Activated CD8-positive, alpha-beta memory T cell treated with anti-CD3 and anti-CD28 coated beads for 1 hour (primary cell): ENCODE measurements at places on chromosomes 4 and X.

DNA sequence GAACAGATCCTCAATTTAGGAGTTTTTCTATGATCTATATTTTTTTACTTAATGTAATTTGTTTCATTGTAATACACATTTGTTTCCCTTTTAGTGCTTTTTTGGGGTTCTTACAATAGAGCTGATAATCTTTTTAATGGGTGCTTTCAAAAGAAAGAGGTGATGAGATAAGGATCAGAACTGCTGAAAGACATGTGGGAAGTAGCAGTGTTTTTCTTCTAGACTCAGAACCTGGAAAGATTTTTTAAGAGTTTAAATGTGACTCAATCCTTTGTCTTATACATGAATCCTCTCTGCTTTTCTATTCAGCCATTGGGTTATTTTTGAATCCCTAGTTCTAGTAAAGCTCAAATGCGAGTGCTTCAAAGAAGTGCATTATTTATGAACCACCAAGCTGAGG lies 25.6 kb downstream of the UCHL1 start:
- no peak for DNase-seq

- no peak for DNase-seq
These were observed 2126.4 kb upstream of the TENM3 start for GRCh38 chr4:180116840-180117239.

DNA sequence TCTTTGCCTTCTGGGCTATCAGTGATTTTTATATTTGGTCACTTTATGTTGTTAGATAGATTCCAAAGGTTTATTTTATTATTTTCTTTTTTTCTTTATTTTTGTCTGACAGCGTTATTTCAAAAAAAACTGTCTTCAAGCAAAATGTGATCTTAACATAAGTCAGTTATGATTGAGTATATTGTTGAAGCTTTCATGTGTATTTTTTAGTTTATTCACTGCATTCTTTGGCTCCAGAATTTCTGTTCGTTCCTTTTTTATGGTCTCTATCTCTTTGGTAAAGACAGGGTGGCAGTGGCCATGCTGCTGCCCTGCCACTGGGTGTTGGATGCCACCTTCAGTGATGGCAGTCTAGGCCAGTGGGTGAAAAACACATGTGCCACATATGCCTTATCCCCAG lies at the start of gene MAGEC3:
Gene MAGEC3, plus strand, starts transcription at position 301 of the 400 bp plus-strand sequence. Its CDS starts 0 bp downstream, at position 301.
- DNase-seq, result no peak

DNA sequence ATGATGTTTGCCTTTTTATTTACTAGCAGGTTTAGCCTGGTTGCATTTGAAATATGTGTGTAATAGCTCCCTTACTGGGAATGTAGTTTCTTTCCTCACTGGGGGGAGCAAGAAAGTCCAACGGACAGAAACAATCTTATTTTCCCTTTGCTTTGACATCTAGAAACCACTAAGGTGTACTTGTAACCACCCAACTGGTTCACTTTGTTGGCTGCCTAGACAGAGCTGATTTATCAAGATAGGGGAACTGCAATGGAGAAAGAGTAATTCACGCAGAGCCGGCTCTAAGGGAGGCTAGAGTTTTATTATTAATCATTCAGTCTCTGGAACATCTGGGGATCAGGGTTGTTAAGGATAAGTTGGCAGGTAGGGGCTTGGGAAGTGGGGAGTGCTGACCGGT lies 30.3 kb downstream of the XG start:
- DNase-seq, result no peak

- DNase-seq, result no peak
These were observed 188.4 kb downstream of the SLC7A11 start for GRCh38 chr4:138053641-138054301.

GRCh38 chr4:113294908-113295307 lies 245.5 kb downstream of the ANK2 start:
- no peak for DNase-seq

GRCh38 chrX:101368800-101369199 lies 17.2 kb downstream of the BTK start:
- no peak for DNase-seq

- no peak for DNase-seq
These were observed 1122.9 kb upstream of the PCDH10 start for GRCh38 chr4:132026166-132026565.

GRCh38 chr4:81913427-81913879 lies 441.7 kb upstream of the RASGEF1B start:
- DNase-seq, result peak; percentile 8

DNA sequence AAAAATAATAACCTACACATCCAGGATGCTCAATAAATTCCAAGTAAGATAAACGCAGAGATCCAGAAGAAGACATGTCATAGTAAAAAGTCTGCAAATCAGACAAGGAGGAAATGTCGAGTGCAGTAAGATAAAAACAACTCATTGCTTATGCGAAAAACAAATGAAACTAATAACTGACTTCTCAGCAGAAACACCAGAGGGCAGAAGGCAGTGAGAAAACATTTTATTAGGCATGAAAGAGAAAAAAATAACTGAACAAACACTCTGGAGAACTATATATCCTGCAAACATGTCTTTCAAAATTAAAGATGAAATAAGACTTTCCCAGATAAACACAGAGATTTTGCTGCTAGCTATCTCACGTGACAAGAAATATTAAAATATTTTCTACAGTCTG lies 201.3 kb upstream of the CTSO start:
- DNase-seq, result no peak

GRCh38 chrX:109536439-109537323 lies at the start of gene NXT2:
NXT2 (plus strand) TSS chrX:109536844; CDS start chrX:109537007, 163 bp downstream.
- DNase-seq, result peak; percentile 53

GRCh38 chr4:140106289-140106844 lies 47.6 kb downstream of the MAML3 start:
- DNase-seq, result no peak
